ENCODE measurements at places on chromosomes 2 and 18.

- H3K4me3 ChIP-seq: no peak overlapping the region
- H3K27ac ChIP-seq: no peak overlapping the region
- no peaks in the 10 kb centered on the region for H3K27me3 ChIP-seq
- no peak for DNase-seq
- no peaks in the 10 kb centered on the region for H3K4me1 ChIP-seq
- H3K36me3 ChIP-seq: peaks cover 13% of the 10 kb centered on the region
Measured at GRCh38 chr2:15262792-15263191, 298.3 kb downstream of the NBAS start.

DNA sequence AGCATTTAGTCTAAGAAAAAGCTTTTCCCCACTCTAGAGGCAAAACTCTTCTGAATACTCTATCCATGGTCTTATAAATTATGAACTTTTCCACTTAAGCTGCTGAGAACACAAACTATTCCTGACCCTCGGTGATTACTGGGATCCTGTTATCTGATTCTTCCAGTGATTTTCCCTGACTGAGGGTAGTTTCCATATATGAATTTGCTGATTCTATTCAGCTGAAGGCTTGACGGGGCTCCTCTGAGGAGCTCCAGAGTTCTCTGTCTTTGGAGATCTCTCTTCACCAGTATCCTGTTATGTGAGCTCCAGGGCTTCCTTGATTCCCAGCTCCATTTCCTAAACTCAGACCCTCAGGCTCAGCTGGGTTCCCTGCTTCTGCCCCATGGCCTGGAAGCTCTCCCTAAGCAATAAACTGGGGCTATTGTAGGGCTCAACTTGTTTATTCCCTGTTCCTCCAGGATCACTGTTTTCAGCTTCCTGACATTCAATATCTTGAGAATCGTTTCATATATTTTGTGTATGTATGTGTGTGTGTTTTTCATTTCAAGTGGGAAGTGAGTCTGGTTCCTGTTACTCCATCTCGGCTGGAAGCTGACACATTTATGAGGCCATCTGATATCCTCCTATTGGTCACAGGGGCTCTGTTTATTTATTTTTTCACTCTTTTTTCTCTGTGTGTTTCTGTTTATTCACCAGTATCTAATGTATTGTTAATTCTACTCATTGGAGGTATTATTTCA is 78.2 kb downstream of the ARHGAP28 start:
- DNase-seq: no peak
- H3K4me1 ChIP-seq: no peaks in the 10 kb centered on the region
- no peaks in the 10 kb centered on the region for H3K36me3 ChIP-seq
- H3K27me3 ChIP-seq: no peaks in the 10 kb centered on the region

DNA sequence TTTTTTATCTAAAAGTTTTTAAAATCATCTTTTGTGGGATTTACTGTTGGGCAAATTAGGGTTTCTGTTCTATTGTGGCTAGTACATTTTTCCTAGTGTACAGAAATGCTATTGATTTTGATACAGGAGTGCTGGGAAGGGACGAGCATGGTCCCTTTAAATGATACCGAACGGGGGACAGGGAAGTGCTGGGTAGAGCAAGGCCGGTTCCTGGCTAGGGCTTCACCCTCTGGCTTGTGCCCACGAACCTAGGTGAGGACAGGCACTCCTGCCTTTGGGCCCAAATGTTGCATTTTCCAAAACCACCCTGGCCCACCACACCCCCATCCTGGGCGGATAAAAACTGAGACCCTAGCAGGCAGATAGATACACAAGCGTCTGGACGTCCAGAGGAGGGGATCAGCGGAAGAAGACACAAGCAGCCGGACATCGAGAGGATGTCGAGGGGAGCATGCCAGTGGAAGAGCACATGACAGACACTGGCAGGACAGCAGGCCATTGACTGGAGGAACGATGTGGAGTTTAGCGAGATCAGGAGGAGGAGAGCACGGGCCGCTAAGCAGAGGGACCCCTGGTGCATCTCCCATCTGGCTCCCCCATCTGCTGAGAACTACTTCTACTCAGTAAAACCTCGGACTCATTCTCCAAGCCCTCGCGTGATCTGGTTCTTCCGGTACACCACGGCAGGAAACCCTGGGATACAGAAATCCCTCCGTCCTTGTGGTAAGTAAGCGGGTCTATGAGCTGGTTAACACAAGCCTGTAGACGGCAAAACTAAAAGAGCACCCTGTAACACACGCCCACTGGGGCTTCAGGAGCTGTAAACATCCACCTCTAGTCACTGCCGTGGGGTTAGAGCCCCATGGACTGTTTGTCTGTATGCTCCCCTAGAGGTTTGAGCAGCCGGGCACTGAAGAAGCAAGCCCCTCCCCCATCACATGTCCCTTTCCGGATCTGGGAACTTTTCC is 13.5 kb upstream of the CALCRL start:
- no peaks in the 10 kb centered on the region for H3K27me3 ChIP-seq
- H3K36me3 ChIP-seq: no peaks in the 10 kb centered on the region
- no peak for DNase-seq
- H3K27ac ChIP-seq: no peak overlapping the region
- H3K4me1 ChIP-seq: no peaks in the 10 kb centered on the region

DNA sequence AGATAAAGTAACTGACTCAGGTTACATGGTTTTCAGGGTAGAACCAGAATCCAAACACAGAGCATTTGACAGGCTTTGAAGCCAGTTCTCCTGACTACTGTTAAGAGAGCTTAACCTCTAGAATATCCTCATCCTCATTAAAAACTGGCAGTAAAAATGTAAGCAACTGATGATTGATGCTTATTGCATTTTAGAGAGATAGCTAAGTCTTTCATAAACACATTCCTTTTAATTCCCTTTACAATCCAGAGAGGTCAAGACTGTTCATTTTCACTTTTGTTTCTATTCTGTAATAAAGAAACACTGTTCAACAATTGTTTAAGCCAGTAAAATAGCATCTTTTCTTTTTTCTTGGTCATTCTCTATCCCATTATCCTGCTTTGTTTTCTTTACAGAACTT is 53.9 kb upstream of the RAB27B start:
- H3K4me3 ChIP-seq: no peak overlapping the region
- H3K27me3 ChIP-seq: no peaks in the 10 kb centered on the region
- no peak overlapping the region for H3K27ac ChIP-seq

GRCh38 chr2:8754106-8754776 is 72.4 kb downstream of the ID2 start:
- no peaks in the 10 kb centered on the region for H3K27me3 ChIP-seq
- peaks cover 36% of the 10 kb centered on the region for H3K36me3 ChIP-seq
- no peak for DNase-seq
- peaks cover 8% of the 10 kb centered on the region for H3K4me1 ChIP-seq
- no peak overlapping the region for H3K4me3 ChIP-seq

GRCh38 chr2:20241973-20242726 is 17.2 kb upstream of the SDC1 start:
- peaks cover 7% of the 10 kb centered on the region for H3K4me1 ChIP-seq
- no peak overlapping the region for H3K27ac ChIP-seq
- H3K27me3 ChIP-seq: no peaks in the 10 kb centered on the region
- no peak overlapping the region for H3K4me3 ChIP-seq
- no peak for DNase-seq
- H3K36me3 ChIP-seq: peaks cover 2% of the 10 kb centered on the region

DNA sequence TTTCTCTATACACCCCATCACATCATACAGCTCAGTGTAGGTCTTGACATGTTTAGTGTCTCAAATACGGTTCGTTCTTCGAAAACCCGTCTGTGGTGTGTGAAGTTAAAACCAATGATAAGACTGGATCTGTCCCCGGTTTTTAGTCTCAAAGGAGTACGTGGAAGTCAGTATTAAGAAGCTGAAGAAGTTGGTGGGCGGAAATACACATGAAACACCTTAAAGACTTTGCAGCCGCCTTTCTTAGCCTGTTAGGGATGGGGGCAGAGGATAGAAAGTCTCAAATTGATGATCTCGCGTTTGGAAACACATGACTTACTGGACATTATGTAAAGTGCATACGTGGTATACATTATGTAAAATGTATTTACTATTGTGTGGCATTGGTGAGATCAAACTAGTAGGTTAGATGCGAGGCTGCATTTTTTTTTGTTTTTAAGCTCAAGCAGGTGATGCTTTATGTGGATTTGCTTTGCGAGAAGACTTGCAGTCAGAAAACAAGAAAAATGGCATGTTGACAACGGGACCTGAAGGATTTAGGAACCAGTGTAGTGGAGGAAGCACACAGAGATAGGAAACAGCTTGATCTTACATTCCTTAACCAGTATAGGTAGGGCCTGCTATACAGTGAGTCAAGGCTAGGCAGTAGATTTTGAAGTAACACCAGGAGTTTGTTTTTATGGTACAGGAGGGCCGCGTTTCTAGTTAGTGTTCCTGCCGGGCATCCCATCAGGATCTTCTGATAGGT is 1.2 kb downstream of the CNOT11 start:
- peaks cover 44% of the 10 kb centered on the region for H3K4me1 ChIP-seq
- DNase-seq: no peak
- peaks cover 5% of the 10 kb centered on the region for H3K36me3 ChIP-seq
- H3K27me3 ChIP-seq: no peaks in the 10 kb centered on the region

DNA sequence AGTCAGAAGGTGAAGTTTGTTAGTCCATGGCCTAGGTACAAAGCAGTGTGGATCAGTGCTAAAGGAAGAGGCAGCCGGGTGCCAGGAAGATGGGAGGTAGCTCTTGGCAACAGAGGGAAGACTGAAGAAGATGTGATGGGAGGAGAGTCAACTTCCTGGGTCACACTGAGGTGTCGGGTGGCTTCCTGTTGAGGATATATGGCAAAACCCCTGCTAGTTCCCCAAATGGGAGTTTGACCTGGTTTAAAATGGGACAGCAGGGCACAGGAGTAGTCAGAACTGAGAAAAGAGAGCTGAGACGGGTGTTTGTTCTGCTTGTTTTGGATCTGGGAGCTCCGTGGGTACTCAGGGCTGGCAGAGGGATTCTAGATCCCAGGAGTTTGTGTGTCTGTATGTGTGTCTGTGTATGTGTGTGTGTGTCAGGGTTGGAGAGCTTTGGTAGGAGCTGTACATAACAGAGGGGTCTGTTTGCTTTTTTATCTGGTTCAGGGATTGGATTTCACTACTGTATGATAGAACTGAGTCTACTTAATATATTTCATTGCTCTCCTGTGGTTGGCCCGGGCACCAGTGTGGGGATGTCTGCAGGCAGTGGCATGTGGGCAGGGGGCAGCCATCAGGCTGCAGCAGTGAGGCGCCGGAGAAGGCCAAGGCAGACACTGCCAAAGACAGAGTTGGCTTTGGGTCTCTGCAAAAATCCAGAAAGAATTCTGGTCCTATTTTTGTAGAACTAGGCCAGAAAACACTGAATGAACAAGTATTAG is 17.1 kb downstream of the MXD1 start:
- no peak for DNase-seq
- peaks cover 5% of the 10 kb centered on the region for H3K4me1 ChIP-seq
- H3K27ac ChIP-seq: no peak overlapping the region

DNA sequence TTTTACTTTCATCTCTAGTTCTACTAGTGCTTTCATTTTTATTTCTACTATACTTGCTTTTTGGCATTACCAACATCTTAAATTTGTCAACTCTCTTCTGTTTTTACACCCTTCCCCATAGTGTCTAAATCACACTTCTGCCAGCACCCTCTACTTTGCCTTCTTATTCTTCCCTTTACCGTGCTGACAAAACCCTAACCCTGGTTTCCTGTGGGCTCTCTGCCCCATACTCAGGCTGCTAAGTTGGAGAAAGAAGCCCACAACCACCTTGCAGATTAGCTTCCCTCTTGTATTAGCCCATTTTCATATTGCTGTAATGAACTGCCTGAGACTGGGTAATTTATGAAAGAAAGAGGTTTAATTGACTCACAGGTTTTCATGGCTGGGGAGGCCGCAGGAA is 24.8 kb downstream of the GIGYF2 start:
- DNase-seq: no peak
- H3K36me3 ChIP-seq: peaks cover 37% of the 10 kb centered on the region
- peaks cover 1% of the 10 kb centered on the region for H3K4me1 ChIP-seq
- H3K27ac ChIP-seq: no peak overlapping the region

DNA sequence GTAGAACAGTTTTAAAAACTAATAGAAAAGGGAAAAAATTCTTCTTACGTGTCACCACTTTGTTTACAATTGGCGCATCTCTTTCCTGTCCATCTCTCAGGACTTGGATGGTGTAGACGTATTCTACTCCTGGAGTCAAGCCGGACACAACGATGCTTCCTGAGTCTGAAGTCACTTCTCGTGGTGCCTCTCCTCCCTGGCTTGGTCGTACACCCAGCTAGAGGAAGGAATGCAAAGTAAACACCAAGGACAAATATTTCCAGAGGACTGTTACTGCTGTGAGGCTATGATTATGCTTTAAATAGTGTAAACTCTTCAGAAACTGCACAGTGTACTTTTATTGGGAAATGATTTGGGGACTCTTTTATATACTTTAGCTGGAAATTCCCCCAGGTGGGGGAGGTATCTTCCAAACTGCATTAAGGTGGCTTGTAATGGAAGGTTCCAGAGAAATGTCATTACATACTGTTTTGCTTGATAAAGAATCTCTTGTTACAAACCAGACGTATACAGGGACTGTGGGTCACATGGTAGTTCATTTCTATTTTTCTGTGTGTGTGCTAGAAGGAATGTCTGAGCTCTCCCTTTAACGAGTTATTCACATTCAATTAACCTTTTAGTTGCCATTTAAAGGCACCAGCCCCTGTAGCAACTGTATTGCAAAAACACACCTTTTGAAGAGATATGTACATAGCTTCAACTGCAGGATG is 38.1 kb downstream of the FN1 start:
- no peaks in the 10 kb centered on the region for H3K4me1 ChIP-seq
- no peak overlapping the region for H3K4me3 ChIP-seq
- no peak for DNase-seq
- H3K27ac ChIP-seq: no peak overlapping the region
- H3K36me3 ChIP-seq: peaks cover 10% of the 10 kb centered on the region

DNA sequence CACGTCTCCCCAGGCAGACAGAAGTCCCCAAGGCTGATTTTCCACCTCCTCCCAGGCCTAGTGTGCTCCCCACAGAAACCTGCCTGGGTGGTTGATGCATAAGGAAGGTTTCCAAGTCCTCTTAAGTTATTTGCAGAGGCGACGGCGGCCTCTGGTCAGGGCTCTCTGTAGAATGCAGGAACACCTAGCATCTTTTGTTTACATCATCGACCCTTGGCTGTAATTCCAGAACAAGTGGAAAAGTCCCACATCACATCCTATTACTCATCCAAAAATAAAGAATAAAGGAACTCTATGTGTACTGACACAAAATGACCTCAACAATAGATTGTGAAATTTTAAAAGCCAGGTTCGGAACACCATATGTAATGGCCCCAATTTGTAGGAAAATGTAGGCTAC is 211.1 kb downstream of the ALPK2 start:
- DNase-seq: no peak
- no peaks in the 10 kb centered on the region for H3K27me3 ChIP-seq
- H3K36me3 ChIP-seq: no peaks in the 10 kb centered on the region
- H3K4me1 ChIP-seq: no peaks in the 10 kb centered on the region

GRCh38 chr2:240644859-240645301 is 19.6 kb downstream of the GPR35 start:
- H3K4me1 ChIP-seq: no peaks in the 10 kb centered on the region
- no peak overlapping the region for H3K27ac ChIP-seq
- peaks cover 78% of the 10 kb centered on the region for H3K27me3 ChIP-seq
- DNase-seq: peak; percentile 59
- H3K36me3 ChIP-seq: no peaks in the 10 kb centered on the region

All from suprapubic skin (tissue), 4 donors.